GM13976 (cell line): ENCODE measurements at places on chromosomes 1 and 21.
A peak's percentile ranks its signal among the peaks of the same experiment; 100 is the strongest.

GRCh38 chr1:182998482-182998881 lies 24.7 kb upstream of the LAMC1 start:
- no peak for DNase-seq

DNA sequence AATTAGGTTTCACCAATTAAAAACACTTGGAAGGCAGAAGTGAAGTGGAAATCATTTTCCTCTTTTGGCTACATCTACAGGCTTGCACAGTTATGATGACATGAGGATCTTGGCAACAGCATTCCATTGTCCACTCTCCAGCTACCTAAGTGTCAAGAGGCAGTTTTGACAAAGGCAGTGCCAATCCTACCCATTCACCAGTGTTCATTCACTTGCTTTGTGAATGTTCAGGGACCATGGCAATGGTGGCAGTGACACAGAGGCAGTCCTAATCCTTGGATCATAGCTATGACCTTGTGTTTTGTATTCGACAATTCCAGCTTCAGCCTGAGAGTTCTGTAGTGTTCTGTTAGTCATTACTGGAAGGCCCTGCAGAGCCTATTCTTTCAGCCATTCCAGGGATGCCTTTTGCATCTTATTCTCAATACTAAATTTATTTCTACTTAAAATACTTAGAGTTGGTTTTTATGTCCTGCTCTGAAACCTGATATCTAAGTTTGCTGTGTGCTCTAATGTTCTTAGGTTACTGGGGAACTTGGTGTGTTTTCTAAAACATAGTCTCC lies 36.7 kb downstream of the CRB1 start:
- DNase-seq, result no peak

GRCh38 chr1:72601035-72601674 lies 318.8 kb upstream of the NEGR1 start:
- no peak for DNase-seq

DNA sequence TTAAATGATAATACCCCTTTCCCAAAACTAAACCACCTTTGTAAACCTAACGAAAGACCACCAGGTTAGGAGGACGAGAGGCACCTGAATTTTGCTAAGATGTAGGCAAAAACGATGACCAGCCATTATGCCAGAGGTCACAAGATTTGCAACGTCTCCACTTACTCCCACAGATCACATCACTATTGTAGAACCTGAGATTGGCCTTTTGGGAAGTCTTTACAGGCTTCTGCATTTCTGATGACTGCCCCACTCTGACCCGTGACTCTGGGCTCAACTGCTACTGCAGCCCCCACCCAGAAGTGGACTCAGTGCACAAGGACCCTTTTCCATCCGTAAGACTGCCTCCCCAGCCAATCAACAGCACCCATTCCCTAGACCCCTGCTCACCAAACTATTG lies 36.4 kb upstream of the COL6A2 start:
- no peak for DNase-seq

DNA sequence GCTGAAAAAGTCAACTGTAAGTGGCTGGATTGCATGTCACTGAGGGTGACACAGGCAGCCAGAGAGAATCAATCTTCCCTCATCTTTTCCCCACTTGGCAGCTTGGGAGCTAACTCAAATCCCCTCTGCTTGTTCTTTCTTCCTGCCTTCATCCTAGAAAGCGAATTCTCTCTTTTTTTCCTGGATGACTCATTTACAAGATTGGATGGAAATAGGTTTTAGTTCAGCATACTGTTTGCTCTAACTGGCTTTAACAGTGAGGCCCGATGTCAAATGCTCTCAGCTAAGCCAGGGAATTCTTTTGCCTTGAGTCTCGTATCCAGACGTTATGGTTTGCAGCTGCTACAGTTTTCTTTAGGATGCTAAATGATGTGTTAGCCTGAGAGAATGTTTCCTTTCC lies 72.7 kb downstream of the HUNK start:
- DNase-seq, result no peak

DNA sequence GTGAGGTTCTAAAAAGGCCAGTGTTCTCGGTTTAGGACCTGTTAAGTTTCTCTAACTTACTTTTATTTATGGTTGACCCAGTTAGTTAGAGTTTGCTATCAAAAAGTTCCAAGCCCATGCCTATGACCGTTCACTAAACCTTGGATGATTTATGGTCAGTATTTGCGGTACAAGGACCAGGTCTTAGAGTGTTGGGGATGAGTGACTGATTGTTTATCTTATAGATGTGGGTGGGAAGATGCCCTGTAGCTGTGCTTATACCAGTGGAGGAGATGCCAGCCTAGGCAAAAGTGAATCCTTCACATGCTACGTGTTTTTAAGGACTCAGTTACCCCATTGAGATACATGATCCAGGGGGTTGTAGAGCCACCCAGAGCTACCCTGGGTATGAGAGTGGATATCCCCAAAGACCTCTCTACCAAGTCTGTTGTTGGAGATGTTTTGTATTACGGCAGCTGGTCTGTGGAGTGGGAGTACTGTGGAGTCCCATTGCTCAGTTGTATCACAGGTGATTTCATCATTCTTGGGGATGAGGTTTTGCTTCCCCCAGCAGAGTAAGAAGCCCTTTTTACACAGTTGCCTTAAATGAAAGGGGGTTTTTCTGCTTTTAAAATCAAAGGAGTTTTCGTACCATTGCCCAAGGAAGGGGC lies 2.1 kb downstream of the SLC22A15 start:
- no peak for DNase-seq

- DNase-seq, result no peak
Measured at GRCh38 chr1:9826616-9827015, 2.9 kb upstream of the CLSTN1 start.

- no peak for DNase-seq
Measured at GRCh38 chr1:56137090-56137489, 442.3 kb downstream of the PLPP3 start.

DNA sequence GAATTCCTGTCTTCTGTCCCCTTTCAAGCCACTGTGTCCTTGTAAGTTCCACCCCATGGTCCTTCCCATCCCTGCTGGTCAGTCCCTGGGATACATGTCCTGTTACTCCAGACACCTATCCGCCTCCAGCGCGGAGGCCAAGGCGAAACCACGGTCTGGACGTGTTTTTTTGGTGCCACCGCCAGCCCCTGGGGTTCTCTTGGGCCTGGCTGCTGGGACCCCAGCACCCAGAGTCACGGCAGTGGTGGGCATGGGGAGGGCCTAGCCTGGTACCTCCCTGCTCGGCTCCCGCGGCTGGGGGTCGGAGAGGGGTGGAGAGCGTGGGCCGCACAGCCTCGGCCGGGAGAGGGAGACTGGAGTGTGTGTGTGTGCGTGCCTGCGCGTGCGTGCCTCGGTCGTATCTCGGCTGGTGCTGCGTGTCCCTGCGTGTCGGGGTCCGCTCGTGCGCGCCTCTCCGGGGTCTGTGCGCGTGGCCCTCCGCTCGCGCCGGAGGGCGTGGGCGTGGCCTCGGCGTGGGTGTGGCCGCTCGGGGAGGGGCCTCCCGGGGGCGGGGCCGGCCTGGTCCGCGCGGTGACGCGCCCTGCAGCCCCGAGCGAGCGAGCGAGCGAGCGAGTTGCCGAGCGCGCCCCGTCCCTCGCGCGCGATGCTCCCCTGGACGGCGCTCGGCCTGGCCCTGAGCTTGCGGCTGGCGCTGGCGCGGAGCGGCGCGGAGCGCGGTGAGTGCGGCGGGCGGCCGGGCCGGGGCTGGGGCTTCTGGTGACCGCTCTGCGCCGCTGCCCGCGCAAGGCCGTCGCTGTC lies at the start of gene VWA1:
Gene VWA1, plus strand, starts transcription at position 585 of the 798 bp plus-strand sequence. Its CDS starts 59 bp downstream, at position 644.
- peak; percentile 93 for DNase-seq

GRCh38 chr1:45843474-45843905 lies 40.1 kb downstream of the MAST2 start:
- DNase-seq, result peak; percentile 32

- no peak for DNase-seq
Measured at GRCh38 chr1:41758904-41759548, 159.7 kb downstream of the HIVEP3 start.

DNA sequence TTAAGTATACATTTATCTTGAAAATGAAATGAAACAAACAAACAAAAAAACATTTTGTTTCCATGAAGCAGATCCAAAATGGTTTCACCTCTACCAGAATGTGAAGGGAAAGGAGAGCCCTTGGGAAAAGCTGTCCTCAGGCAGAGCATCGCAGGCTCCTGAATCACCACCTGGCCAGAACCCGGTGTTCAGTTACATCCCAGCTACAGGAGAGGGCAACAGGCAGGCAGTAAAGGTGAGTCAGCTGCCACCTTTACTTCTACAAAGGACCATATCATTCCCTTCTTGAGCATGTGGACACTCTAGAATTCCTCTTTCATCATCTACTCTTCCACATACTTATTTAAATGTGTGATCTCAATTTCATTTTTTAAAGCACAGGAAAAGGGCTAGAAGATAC lies 151.2 kb downstream of the PIGK start:
- DNase-seq, result no peak

DNA sequence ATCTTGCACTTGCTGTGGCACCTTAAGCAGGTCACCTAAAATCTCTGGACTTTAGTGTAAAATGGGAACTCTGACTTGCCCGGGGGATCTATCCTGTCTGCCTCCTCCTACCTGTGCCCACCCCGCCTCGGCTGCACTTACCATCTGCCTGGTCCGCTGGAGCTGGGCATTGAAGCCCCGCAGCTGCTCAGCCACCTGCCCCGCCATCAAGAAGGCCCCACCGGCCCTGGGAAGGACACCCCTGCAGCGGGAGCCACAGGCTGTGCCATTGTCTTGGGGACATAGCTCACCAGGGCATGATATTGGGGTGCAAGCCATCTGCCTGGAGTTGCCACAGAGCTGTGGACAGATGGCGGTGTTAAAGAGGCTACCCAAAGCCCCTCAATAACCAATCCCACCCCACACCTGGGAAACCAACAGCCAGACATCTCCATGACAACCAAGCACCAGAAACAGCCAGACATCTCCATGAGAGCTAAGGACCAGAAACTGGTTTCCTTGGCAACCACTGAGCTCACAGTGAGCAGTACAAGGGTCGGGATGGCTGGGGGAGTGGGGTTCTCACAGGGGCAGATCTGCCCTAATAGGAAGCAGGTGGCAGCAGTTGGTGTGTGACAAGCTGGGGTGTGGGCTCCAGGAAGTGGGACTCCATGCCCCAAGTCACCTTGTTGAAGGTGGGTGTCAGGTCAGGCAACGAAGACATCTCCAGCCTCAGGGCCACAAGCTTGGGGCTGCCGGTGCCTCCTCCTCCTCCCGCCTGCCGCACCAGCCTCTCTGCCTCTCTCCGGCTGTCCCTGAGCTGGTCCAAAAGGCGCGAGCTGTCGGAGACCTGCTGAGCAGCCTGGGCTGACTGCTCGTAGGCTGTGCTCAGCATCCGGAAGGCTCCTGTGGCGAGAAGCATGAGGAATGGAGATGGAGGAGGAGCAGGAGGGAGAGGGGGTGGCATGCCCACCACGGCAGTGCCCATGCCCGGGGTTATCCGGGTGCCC lies 29.1 kb downstream of the LAMB3 start:
- DNase-seq, result no peak

DNA sequence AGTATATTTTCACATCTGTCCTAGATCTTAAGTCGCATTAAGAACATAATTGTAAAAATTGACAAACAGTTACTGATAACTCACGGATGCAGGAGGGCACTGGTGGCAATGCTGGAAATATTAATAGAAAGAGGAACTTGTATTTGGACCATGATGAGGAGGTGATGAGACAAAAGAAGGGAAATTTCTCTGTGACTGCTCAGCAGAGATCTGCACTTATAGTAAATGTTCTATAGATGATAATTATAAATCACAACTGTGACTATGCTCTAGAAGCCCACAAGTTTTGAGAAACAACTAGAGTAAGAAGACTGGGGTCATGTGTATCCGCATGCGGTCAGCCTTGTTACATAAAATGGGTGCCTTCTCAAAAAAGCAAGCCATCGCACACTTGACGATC lies 8.7 kb upstream of the DUSP12 start:
- DNase-seq, result no peak

- no peak for DNase-seq
Measured at GRCh38 chr1:247089616-247090375, 11.2 kb upstream of the ZNF670 start.

DNA sequence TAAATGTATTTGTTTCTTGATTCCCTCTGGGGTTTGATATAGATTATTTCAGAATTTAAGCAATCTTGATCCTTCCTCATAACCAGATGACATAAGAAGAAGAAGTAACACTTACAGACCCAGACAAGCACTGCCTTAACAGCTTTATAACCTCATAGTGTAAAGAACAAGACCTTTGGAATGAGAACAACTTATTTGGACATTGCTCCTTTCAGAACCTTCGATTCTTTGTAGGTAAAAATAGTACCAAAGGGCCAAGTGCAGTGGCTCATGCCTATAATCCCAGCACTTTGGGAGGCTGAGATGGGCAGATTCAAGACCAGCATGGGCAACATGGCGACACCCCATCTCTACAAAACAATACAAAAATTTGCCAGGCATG lies 15.0 kb downstream of the TM2D1 start:
- DNase-seq, result no peak

DNA sequence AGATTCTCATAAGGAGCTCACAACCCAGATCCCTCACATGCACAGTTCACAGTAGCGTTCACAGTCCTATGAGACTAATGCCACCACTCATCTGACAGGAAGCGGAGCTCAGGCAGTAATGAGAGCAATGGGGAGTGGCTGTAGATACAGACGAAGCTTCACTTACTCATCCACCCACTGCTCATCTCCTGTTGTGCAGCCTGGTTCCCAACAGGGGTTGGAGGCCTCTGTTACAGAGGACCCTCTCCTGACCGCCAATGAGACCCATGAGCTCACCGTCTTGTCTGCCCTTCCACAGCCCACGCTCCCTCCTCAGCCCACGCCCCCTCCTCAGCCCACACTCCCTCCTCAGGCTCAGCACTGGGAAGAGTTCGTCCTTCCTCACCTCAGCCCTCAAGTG lies 39.6 kb downstream of the RSPH1 start:
- DNase-seq, result no peak

DNA sequence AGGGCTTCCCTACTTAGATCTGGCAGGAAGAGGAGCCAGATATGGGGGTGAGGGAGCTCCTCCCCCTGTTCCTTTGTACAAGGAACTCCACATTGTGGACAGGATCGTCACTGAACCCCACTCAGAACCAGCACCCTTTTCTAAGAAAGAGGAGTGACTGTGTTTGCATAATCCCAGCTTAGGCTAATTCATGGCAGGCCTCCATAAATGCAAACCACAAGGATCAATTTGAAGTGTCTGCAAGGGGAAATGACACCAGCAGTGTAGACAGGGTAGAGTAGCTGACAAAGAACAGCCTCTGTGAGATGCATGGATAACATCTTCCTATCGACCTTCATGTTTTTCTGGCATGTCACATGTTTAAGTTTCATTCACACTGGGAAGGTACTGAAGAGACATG lies 11.7 kb downstream of the MX1 start:
- DNase-seq, result no peak

DNA sequence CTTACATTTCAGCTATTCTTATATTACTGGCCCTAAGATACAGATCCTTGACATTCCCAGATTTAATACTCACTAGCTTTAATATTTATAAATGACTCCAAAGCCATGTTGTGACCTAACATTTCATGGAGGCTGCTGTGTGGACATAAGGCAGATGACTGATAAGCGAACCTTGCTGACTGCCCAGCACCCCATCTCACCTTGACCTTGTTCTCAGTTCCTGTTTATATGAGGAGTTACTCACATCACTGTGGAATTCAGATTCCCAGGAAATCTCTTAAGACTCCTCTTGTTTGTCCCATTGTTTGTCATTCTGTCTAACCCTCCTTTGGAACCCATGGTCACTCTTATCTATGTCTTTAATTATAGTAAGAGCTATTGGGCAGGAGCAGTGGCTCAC lies 21.9 kb downstream of the RAB3B start:
- DNase-seq, result no peak

GRCh38 chr1:161017756-161018630 lies 3.0 kb downstream of the F11R start:
- DNase-seq, result no peak

GRCh38 chr1:19684677-19685076 lies 20.0 kb downstream of the HTR6 start:
- DNase-seq, result no peak

- no peak for DNase-seq
Measured at GRCh38 chr1:94317790-94318188, 80.4 kb upstream of the ARHGAP29 start.
